ENCODE measurements at places on chromosomes 11 and 22.

- DNase-seq: no peak
These were observed 27.6 kb upstream of the APLP2 start for GRCh38 chr11:130042093-130042591.

- DNase-seq: no peak
These were observed 53.3 kb downstream of the SCN3B start for GRCh38 chr11:123601136-123601535.

DNA sequence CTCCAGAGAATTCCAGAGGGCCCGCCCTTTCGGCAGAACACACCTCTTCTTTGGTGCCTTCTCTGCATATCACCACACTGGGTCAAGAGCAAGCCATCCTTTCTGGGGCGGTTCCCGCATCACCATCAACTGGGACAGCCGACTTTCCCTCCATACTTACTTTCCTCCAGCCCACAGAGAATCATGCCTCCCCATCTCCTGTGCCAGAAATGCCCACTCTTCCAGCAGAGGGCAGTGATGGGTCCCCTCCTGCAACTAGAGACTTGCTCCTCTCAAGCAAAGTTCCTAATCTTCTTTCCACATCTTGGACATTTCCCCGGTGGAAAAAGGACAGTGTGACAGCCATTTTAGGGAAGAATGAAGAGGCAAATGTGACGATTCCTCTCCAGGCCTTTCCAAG is 157.7 kb downstream of the C11orf91 start:
- no peak for DNase-seq

GRCh38 chr22:49789289-49790141 is 38.2 kb downstream of the BRD1 start:
- DNase-seq: no peak

DNA sequence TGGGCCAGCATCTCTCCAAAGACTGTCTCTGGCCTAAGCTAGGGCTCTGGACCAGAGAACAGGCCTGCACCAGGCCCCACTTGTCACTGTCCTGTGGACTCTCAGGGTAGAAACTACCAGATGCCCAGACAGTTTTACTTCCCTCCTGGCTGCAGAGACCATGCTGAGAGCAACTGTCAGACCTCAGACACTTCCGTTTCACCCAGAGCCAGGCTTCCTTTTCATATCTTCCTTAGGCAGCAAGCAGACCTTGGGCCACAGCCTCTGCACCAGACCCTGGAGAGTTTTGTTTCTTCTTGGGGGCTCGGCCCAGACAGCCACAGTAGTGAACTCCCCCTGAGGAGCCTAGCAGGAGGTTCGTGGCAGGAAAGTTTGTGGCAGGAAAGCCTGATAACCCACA is 12.1 kb upstream of the FCHSD2 start:
- no peak for DNase-seq

GRCh38 chr11:9858218-9858617 is 194.3 kb downstream of the SWAP70 start:
- no peak for DNase-seq

DNA sequence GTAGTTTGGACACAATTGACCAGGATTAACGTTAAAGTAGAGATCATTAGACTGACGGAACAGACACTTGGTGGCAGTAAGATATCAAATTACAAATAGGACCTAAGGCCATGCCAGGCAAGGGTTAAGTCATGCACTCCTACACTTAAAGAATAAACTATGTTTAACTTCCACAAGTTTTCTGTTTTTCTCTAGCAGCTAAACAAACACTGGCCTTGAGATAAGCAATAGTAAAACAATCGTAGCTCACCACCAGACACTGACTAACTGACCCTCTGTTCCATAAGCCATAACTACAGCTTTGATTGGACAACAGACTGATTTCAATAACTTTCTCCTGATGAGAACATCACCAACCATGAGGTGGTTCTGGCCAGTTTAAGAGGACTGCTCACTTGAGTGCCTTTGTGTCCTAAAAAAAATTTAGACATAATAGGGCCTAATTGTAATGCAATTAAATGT is 2.0 kb upstream of the CEP126 start:
- no peak for DNase-seq
